ENCODE measurements at places on chromosomes 1 and 21.

DNA sequence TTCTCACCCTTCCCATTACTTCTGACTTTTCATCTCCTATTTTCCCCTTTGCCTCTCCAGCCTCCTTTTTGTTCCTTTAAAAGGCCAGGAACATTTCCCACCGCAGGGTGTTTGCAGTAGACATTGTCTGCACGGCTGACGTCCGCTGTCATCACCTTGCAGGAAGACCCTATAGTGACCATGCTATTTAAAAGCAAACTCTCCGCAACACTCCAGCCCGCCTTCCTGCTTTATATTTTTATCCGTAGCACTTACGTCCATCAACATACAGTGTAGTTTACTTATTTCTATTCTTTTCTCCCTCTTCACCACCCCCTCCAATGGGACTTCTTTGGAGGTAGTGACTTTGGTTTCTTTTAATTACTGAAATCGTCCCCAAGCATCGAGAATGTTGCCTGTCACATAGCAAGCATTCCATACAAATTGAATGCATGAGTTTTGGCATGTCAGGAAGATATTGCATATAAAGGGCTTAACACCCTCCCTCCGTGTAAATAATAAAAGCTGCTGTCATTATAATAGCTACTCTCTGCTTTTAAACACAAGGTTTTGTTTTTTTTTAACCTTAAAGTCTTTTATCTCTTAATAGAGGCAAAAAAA is 19.8 kb downstream of the SLC25A33 start:
- DNase-seq, result no peak

DNA sequence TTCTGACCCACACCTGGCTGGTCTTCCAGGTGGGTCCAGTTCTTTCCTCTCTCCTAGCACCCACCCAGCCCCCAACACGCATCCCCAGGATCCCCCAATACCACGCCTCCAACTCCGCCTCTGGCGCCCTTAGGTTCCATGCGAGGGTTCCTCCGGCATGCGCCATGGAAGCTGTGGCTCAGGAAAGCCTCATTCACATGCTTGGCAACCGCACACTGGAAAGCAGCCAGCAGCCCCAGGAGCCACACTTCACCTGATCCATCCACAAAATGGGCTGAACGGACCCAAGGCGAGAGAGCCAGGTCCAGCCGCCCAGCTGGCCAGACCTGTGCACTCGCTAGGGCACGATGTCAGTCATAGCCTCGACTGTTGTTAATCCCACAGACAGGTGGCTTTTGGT is 161.2 kb downstream of the PSMG1 start:
- no peak for DNase-seq

DNA sequence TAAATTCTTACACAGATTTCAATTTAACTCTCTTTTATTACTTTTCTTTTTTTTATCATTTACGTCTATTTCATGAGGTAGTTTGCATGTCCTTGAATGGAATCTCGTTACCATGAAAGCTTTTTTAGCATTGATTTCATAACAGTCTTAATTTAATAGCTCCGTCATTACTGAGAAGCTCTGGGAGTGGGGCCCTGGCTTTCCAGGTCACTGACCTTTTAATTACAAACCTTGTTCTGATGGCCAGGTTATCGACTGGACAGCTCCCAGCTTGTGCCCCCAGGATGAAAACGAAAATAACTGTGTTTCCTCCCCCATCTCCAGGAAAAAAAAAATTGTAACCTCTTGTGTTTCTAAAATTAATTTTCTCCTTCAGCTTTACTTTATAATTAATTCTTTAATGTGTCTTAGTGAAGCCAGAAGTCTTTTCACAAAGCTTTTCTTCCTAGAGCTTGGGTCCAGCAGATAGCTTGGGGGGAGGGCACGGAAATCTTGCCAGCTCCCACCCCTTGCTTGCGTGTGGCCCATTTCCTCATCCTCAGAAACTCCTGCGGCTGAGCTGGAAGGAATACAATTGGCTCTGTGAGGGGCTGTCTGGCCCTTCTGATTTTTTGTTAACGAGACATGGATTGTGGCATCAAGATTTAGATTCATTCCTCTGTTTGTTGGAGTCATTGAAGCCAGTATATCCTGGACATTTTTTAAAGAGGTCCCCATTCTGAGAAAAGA is 65.7 kb downstream of the PEX14 start:
- DNase-seq, result no peak

- DNase-seq, result peak; percentile 70
Observed at GRCh38 chr1:223886516-223886921, 40.8 kb upstream of the TP53BP2 start.

- no peak for DNase-seq
Observed at GRCh38 chr21:20882462-20883407, 115.5 kb upstream of the NCAM2 start.

- DNase-seq, result peak; percentile 50
Observed at GRCh38 chr1:117067533-117068370, 7.6 kb downstream of the TTF2 start.

GRCh38 chr1:14842361-14842760 is 243.9 kb downstream of the KAZN start:
- no peak for DNase-seq

DNA sequence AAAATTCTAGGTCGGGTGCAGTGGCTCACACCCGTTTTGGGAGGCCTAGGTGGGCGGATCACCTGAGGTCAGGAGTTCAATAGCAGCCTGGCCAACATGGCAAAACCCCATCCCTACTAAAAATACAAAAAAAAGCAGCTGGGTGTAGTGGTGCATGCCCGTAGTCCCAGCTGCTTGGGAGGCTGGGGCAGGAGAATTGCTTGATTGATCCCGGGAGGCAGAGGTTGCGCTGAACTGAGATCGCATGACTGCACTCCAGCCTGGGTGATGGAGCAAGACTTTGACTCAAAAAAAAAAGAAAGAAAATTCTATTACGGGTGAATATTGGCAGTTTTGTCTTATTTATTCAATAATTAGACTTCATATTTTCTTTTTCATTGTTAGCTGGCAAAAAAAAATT is 62.1 kb downstream of the SNX7 start:
- DNase-seq, result no peak

DNA sequence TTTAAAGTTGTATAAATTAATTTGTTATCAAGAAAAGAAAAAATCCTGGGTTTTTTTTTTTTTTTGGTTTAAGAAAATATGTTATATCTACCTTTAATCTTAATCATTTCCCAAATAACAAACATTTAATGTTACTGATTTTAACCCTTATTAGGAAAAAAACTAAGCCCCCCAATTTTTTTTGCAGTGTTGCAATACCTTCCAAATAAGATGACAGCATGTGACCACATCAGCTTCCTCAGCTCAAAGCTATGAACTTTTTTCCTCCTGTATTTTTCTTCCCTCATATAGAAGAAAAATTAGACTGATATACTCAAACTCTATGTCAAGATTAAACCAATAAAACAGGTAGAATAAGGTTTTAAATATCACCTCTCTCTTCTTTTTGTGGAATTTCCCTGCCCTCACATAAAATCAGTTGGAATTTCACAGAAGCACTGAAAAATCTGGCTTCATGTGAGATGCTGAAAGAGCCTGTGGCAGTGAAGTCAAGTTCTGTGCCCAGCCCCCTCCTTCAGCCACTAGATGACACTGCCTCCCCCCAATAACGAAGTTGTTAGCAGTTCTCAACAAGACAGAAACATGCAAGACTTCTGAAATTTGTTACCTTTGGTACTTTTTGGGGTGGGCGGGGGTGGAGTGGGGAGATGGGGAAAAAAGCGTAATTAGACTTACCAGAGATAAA is 9.6 kb upstream of the SMYD2 start:
- no peak for DNase-seq

DNA sequence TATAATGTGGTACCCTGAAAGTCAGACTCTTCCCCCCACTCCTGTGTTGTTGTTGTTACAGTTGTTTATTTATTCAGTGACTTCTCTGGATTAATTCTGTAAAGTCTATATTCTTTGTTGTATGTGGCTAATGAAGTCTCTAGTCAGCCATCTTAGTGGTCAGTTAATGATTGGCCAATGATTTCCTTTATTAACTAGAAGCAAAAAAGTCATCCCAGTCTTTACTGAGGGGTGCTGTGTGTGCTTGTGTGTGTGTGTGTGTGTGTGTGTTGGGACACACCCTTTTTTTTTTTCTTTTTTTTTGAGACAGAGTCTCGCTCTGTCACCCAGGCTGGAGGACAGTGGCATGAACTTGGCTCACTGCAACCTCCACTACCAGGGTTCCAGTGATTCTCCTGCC is 37.3 kb upstream of the HYI start:
- peak; percentile 65 for DNase-seq
